Stimulated activated CD8-positive, alpha-beta memory T cell treated with anti-CD3 and anti-CD28 coated beads, Interleukin-15, amount 100 ng/mL, for 24 hours (primary cell): ENCODE measurements at places on chromosomes 2 and 18.

DNA sequence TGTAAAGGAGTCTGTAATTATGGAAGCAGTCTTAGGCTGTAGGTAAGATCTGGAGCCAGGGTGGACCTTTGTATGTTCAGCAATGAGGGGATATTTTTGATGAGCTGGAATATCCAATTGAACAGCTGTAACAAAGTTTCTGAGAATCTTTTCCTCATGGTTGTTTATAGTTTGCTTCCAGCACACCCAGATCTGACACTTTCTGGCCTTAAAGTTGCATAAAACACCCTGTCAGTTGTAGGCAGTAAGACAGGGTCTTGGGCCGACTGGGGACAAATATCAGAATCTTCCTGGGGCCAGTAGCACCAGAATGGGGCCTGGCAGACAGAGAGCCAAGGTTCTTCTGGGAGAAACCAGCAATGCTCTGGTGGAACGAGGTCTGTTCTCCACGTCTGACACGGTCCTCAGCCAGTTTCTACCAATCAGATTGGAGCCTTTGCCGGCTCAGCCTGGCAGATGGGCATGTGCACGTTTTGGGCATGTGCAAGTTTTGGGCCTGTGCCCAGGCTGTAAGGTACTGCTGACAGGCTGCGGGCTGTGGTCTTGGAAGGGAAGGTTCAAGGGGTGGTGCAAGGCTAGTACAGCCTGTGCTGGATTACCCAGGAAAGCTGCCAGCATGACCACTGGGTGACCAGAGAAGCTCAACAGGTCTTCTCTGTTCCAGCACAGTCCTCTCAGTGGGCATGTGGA, 89.8 kb downstream of the PRKCE start:
- DNase-seq, result no peak

DNA sequence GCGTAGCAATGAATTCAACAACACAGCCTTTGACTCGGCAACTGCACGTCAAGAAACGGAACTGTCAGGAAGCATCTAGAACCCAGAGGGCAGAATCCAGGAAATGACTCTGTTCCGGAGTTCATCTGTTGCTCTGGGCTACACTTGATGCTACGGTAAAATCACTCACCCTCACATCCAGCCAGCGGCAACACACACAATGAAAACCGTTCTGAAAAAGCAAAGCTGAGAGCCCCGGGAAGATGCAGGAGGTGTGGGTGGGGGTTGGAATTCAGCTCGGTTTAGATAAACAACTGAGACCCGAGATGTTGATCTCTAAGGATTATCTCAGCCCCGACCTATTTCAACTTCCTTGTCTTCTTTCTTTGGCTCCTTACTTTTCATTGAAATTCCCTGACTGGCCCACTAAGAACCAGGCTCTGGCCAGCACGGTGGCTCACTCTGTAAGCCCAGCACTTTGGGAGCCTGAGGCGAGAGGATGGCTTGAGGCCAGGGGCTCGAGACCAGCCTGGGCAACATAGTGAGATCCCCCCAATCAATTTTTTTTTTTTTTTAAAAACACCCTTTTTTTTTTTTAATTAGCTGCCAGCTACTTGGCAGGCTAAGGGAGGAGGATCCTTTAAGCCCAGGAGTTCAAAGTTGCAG, 13.3 kb upstream of the RAB17 start:
- no peak for DNase-seq

- DNase-seq, result no peak
Measured at GRCh38 chr2:225398372-225398771, 1.1 kb upstream of the NYAP2 start.

GRCh38 chr18:11862468-11863137, 11.4 kb downstream of the CHMP1B start:
- DNase-seq, result no peak

- DNase-seq, result no peak
Measured at GRCh38 chr18:58272779-58273435, 228.9 kb downstream of the NEDD4L start.

DNA sequence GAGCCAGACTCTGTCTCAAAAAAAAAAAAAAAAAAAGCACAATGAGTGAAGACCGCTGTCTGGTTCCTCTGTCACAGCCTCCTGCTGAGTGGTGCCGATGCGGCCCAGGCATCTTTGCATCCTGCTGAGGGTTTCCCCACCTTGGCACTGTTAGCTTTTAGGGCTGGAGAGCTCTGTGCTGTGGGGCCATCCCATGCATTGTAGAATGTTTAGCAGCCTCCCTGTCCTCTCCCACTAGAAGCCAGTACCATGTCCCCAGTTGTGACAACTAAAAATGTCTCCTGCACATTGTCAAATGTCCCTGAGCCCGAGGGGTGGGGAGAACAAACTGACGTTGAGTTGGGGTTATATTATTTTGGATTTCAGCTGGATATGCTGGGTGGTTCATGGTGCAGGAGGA, 7.9 kb upstream of the COLEC11 start:
- DNase-seq, result no peak

GRCh38 chr18:9428301-9428706, 47.0 kb upstream of the RALBP1 start:
- no peak for DNase-seq

GRCh38 chr2:2742726-2743125, 411.7 kb upstream of the MYT1L start:
- DNase-seq, result no peak

GRCh38 chr18:71844814-71845213, 699.3 kb downstream of the CBLN2 start:
- DNase-seq, result no peak

GRCh38 chr2:216341121-216341520, 31.2 kb downstream of the MARCHF4 start:
- DNase-seq, result no peak

DNA sequence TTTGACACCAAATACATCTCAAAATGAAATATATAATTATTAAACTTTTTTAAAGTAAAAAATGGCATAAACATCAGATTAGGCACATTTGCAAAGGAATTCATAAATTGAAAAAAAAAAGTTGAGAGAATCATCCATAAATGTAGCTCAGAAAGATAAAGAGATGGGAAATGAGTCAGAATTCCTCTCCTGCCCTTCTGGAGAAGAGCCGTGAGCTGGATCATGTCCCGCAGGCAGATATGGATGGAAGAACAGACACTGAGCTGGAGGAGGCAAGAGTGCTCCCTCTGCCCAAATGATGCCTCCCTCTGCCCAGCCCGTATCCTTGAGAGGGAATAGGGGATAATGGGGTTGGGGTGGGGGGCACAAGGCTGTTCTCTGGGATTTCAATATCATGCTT, 190.9 kb downstream of the TFCP2L1 start:
- DNase-seq, result no peak

- DNase-seq, result no peak
Measured at GRCh38 chr2:7943446-7943845, 738.4 kb upstream of the ID2 start.

DNA sequence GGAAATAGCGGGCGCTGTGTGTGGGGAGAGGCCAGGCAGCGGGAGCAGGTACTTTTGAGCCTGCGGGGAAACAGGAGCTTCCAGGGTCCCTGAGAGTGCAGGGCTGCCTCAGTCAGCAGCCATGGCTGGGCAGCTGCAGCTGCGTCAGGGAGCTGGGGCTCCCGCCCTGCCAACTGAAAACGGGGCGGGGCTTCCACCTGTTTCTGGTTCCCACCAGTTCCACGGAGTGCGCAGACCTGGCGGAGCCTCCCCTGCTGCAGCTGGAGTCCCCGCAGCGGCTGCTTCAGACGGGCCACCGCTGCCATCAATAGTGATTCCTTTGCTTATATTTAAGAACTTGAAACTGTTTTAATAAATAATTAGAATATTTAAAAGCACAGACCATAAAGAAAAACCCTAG, 30.6 kb upstream of the RPRM start:
- DNase-seq, result no peak

DNA sequence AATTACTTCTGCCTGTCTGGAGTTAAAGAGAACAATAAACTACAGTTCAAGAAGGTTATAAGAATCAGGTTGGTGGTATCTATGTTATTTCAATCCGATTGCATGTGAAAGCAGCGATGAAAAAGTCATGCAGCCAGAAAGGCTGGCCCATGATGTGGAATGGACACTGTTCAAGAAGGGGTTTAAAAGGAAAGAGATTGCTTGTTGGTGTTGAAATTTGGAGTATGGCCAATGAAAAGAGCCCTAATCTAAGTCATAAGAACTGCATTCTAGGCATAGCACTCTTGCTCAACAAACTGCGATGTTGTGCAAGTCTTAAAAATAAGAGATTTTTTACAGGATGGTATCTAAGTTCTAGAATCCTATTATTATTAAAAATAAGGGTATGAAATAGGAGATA, 61.3 kb downstream of the EFEMP1 start:
- no peak for DNase-seq

GRCh38 chr2:231176066-231176465, 22.4 kb upstream of the ARMC9 start:
- no peak for DNase-seq

- no peak for DNase-seq
Measured at GRCh38 chr18:60191926-60192325, 180.6 kb downstream of the MC4R start.

- no peak for DNase-seq
Measured at GRCh38 chr2:45974056-45974455, 322.6 kb downstream of the PRKCE start.

DNA sequence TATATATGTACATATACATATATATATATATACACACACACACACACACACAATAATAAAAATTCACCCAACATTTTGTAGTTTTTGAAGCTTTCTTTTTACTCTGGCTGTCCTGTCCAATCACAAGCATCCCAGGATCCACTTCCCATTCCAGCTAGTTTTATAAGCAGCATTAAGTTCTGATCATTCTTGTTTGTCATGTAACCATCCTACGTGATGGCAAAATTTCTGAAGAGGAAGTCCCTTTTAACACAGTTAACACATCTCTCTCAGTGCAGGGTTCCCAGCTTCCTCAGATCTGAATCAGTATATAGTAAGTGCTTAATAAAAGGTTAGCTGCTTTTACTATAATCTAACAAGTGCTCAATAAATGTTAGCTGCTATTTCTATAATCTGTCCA, 26.4 kb downstream of the MYOM1 start:
- DNase-seq, result no peak

DNA sequence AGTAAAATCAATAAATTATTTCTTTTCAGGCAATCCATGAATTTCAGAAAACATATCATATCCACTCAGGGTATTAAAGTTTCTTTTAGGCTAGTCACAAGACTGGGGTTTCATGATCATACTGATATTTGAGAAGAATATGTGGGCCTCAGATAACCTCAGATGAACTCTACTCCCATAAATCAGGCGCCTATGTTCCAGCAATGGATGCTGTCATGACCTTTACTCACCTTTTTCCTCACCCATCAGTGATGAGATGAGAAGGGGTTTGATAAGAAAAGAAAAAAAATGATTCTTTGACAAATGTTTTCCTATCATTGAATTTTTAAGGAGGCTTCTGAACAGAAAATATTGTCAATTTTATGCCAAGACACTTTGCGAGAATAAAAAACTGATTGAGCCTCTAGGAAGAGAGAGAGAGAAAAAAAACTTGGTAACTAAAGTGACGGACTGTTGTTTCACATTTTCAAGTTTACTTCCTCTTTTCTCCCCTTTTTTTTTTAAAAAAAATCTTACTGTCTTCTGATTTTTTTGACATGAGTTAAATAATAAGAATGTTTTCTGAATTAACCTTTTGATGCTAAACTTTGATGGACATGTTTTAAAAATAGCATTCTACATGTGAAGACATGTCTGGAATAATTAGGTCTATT, 309.1 kb upstream of the MAP2 start:
- DNase-seq, result no peak

DNA sequence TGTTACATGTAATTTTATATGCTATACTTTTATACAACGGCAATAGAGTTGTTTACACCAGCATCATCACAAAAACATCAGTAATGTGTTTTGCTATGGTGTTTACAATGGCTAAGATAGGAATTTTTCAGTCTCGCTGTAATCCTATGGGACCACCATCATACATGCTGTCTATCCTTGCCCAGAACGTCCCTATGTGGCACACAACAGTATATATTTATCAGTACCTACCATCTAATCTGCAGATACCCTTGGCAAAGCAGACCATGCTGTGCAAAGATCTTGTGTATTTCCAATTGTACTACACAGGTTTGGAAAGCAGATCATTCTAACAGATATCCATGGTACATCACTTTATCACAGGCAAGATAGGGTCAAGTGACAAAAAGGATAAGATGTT, 15.3 kb downstream of the RPL31 start:
- no peak for DNase-seq

- DNase-seq, result no peak
Measured at GRCh38 chr2:53896864-53897263, 37.1 kb upstream of the GPR75 start.

DNA sequence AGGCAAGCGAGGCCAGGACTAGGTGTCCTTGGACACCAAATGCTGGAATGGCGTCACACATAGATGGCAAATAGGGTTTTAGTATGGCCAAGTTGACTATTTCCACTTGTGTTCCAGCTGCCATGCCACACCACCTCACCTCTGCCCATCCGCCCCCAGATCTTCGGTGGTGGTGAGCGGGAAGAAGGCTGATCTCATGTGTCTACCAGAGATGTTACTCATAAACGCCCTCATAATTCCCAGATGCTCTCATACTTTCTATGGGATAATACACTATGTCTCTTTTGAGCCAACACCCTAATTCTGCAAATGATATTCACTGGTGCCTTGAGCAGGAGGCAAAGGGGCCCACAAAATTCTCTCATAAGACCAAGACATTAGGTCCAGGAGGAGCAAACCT, 281.1 kb upstream of the FN1 start:
- no peak for DNase-seq

DNA sequence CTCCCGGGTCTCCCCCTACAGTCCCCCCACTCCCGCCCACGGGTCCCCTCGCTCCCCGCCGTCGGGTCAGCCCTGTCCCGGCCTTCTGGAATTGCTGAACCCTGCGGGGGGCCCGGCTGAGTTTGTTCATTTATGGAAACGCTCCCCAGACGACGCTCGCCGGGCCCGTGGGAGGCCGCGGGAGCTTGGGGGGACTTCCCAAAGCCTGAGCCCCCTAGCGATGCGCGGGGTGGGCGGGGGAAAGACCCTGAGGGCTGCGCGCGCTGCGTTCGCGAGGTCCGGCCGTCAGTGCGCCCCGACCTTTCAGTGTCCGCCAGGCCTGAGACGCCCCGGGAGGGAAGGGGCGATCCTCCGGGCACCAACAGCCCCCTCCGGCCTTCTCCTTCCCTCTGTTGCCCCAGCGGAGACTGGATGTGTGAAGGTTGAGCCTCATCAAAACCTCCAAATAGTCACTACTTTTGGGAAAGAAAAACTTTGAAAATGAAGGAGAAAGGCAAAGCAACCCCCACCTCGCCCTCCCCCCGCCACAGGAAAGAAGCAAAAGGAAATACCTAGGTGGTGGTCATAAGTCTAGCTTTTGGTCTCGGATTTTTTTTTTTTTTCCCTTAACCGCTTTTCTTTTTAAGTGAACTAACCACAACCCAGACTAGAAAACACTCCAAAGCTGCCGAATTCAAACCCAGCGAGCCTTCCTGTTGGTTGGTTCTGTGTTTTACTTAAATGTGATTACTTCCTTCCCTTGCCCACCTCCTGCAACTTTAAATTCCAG, 509 bp upstream of the CYS1 start:
- DNase-seq, result no peak

GRCh38 chr2:230042195-230042594, 26.5 kb downstream of the SLC16A14 start:
- no peak for DNase-seq

GRCh38 chr18:72444798-72445155, 99.4 kb downstream of the CBLN2 start:
- DNase-seq, result no peak

GRCh38 chr2:95719473-95720060, 127.8 kb downstream of the TRIM43 start:
- DNase-seq, result no peak
